Suprapubic skin (tissue), 4 donors: ENCODE measurements at places on chromosomes 7 and 10. TPM values are rescaled to one million over a fixed set of nuclear protein-coding genes. Genes with fewer than 3 reads are reported as not detected.
A peak's percentile ranks its signal among the peaks of the same experiment; 100 is the strongest.

GRCh38 chr7:109456116-109456515 lies 886.4 kb downstream of the DNAJB9 start:
- no peaks in the 10 kb centered on the region for H3K36me3 ChIP-seq
- H3K4me3 ChIP-seq: no peak overlapping the region
- no peak overlapping the region for H3K27ac ChIP-seq

DNA sequence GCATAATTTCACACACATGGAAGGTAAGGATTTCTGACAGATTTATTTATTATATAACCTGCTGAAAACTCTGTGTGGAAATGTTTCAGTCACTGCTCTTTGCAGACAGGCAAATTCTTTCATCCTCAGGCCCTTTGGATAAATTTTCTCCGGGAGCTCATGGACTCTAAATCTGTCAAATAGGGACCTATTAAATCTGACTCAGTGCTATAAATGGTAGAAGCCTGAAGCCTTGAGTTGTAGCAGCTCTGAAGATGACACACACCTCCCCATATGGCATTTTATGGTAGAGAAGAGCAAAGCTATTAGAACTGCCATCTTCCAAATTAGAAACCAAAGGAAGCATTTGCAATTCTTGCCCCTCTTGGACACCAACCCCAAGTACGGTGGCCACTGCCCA lies 808.7 kb downstream of the XPNPEP1 start:
- H3K4me1 ChIP-seq: no peaks in the 10 kb centered on the region
- no peak overlapping the region for H3K27ac ChIP-seq
- DNase-seq: no peak
- no peak overlapping the region for H3K4me3 ChIP-seq
- H3K36me3 ChIP-seq: no peaks in the 10 kb centered on the region

FAM13C gene
- 21.8 TPM for total RNA-seq

CTNNA3 gene
- total RNA-seq: 0.16 TPM

GRCh38 chr7:12722636-12723605 lies 35.5 kb downstream of the ARL4A start:
- H3K36me3 ChIP-seq: no peaks in the 10 kb centered on the region
- no peak for DNase-seq
- peaks cover 49% of the 10 kb centered on the region for H3K4me1 ChIP-seq
- H3K27ac ChIP-seq: no peak overlapping the region

INMT gene
- 5.8 TPM for total RNA-seq

MCM10 gene
- 0.36 TPM for total RNA-seq

DNA sequence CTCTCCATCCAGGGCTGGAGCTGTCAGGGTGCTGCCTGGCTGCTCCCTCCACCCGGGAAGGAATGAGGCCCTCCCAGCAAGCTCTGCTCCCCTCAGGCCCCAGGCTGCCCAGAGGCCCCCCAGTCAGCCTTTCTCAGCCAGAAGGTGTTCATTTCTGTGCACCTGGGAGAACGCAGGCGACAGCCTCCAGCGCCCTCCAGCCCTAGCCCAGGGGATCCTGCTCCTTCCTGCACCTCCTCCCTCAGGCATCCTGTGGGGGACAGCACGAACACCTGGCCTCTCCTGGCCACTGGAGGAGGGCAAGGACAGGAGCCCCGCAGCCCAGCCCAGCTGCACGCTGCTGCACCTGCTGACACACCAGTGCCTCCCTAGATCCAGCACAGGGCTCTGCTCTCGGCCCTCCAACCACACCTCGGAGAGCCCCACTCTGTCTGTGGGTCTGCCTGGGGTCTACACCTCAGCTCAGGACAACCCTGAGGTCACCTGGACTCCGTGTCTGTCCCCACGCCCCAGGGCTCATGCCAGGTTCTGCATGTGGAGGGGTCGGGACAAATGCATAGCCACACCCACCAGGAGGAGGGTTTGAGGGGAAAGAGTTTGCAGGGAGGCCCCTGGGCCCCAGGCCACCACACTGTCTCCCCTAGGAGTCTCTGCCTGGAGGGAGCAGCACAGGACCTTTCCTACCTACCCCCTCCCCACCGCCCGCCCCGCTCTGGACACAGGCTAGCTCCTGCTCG lies 7.4 kb upstream of the PWWP2B start:
- no peaks in the 10 kb centered on the region for H3K27me3 ChIP-seq
- no peaks in the 10 kb centered on the region for H3K36me3 ChIP-seq
- DNase-seq: peak; percentile 64
- no peak overlapping the region for H3K27ac ChIP-seq

DNA sequence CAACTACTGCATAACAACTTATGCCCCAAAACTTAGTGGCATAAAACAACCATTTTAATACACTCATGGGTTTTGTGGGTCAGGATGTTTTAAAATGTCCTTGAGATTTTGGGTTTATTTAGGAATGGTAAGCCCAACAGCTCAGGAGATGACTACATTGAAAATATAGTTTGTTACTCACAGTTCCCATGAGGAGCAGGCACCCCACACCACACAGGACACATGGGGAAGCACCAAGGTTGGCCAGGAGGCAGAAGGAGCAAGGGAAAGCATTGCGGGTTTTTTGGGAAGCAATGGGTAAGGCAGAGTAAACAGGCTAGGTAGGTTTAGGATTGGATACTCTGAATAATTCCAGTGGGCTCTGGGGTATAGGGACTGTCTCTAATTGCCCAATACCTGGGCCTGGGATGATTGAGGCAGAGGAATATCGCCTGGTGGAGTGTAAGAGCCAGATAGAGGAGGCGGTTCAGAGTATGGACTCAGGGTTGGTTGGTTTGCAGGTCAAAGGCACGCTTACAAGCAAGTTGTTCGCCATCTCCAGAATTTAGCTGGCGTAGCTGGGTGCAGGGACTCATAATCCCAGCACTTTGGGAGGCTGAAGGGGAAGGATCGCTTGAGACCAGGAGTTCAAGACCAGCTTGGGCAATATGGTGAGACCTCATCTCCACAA lies 10.0 kb upstream of the MARVELD1 start:
- peaks cover 4% of the 10 kb centered on the region for H3K4me1 ChIP-seq
- H3K36me3 ChIP-seq: no peaks in the 10 kb centered on the region
- H3K27ac ChIP-seq: no peak overlapping the region

GRCh38 chr7:120716307-120716706 lies 141.6 kb downstream of the TSPAN12 start:
- DNase-seq: no peak
- H3K36me3 ChIP-seq: no peaks in the 10 kb centered on the region
- no peak overlapping the region for H3K4me3 ChIP-seq
- H3K4me1 ChIP-seq: peaks cover 4% of the 10 kb centered on the region

CNNM1 gene
- total RNA-seq: 4.0 TPM

CPXM2 gene
- total RNA-seq: 2.9 TPM

- H3K27ac ChIP-seq: no peak overlapping the region
- no peak overlapping the region for H3K4me3 ChIP-seq
- H3K36me3 ChIP-seq: no peaks in the 10 kb centered on the region
- peaks cover 13% of the 10 kb centered on the region for H3K4me1 ChIP-seq
- peaks cover 3% of the 10 kb centered on the region for H3K27me3 ChIP-seq
- no peak for DNase-seq
These were observed 105.7 kb downstream of the FOXL3 start for GRCh38 chr7:395643-396042.
